NK-92 treated with Interleukin-12 subunit alpha and Interleukin-12 subunit beta, amount 100 ng/mL, for 24 hours (cell line): ENCODE measurements at places on chromosomes 1 and 21.

DNA sequence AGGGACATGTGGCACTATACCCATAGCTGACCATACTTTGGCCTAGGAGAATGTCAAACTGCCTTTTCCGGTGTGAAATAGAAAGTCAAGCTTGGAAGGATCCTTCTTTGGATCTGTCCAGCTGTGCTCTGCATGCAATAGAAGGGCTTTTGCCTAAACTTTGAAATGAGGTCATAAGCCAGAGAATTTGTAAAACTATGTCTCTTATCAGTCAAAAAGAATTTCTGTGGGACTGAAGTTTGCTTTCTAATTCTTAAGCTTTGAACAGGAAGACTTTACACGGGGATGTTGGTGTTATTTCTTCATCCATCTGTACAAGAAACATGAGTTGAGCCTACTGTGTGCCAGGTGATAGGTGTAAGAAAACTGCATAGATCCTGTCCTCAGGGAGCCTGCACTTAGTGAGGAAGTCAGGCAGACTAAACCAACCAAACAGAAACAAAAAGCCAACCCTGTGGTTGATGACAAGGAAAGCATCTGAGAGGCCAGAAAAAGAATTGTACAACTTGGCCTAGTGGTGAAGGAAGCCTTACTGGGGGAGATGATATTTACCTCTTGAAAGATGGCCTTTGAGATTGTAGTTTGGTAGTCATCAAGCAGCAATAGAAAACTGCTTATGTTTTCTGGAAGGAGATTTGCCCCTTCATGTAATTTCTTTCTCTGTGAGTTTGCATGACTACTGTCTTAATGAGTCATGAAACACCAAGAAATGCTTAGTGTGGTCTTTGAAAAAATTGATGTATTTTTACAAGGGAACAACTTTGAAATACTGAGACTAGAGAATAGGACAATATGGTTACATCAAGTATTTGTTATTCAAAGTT lies 24.8 kb downstream of the TGFB2 start:
- no peak for DNase-seq

DNA sequence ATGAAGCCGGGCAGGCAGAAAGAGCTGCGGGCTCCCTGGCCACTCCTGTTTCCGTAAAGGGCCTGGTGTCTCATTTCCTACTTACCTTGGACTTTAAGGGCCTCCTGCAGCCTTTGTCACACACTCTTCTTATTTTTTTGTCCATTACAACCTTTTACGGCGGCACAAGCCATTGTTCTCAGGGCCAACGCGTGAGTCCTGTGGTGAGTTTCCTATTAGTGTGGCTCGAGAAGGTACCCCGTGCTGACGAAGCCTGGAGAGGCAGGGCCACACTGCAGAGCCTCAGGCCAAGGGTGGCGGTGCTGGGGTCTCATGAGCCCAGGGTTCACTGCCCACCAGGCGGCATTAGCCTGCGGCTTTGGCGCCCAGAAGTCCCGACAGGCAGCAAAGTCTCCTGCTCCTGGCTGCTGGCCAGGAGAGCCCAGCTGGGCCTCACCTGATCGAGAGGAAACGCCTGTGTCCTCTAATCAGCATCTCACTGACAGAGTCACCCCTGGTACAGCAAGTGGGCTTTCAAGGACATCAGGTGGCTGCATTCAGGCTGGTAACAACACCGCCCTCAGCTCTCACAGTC lies 62.0 kb downstream of the SIK1 start:
- no peak for DNase-seq

- DNase-seq, result no peak
Observed at GRCh38 chr1:19040010-19040680, 83.7 kb upstream of the IFFO2 start.

GRCh38 chr1:162072740-162073139 lies 3.2 kb downstream of the NOS1AP start:
- no peak for DNase-seq

DNA sequence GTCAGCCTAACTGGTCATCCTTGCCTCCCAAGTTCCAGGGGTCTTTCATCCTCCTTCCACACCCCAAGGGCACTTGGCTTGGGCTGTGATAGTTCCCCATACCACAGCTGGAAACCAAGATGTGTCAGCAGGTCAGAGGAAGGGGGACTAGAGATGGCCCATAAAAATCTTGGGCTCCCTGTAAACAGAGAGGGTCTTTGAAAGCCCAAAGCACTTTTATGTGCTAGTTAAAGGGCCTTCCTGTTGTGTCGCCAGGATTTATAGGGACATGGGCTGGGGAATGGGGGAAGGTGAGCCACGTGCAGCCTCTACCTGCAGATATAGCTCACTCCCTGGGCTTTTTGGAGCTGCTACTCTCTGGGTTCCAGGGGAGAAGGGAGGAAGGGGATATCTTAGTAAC lies 11.9 kb upstream of the UBL4B start:
- DNase-seq, result no peak

GRCh38 chr21:34205811-34206571 lies 132.6 kb downstream of the MRPS6 start:
- no peak for DNase-seq

DNA sequence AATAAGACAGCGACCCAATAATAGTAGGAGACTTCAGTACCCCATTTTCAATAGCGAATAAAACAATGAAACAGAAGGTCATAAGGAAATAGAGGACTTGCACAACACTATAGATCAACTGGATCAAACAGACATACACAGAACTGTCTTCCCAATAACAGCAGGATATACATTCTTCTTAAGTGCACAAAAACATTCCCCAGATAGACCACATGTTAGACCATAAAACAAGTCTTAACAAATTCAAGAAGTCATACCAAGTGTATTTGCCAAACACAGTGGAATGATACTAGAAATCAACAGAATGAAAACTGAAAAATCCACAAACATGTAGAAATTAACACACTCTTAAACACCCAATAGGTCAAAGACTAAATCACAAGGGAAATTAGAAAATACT lies 78.0 kb downstream of the LBR start:
- no peak for DNase-seq

GRCh38 chr1:1199961-1200875 lies 6.2 kb downstream of the TNFRSF18 start:
- no peak for DNase-seq

DNA sequence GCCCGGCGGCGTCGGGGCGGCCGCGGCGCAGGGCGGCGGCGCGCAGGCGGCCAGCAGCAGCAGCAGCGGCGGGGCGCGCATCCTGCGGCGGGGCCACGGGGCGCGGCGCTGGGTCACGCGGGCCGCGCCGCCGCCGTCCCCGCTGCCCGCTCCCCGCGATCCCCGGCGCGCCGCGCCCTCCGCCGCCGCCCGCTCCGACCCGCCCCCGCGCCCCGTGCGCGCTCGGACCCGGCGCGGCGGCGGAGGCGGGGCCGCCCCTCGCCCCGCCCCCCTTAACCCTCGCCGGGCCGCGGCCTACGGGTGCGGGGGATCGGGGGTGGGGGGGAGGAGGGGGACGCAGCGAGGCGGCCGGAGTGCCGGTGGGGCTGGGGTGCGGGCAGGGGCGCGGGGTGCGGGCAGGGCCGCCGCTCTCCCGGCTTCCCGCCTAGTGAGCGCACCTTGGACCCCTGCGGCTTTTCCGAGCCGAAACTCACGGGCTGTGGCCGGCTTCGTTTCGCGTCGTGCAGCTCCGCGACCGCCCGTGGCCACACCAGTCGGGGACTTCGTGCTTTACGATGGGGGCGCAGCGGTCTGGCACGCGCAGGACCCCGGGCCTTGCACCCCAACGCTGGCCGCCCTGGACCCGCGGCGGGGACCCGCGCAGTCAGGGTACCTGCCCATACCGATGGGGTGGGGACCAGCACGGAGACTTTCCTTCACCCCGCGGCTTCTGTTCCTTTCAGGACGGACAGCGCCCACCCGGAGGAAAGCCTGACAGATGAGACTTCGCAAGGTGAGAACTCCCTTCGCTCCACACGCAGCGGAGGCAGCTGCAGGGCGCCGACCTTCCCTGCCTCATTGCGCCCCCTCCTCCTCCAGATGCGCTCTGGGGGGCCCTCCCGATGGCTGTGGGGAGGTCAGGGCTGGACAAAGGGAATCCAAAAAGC lies at the start of gene FNDC10:
FNDC10 (minus strand) TSS at position 201 of the 926 bp plus-strand sequence; CDS start at position 81, 120 bp downstream.
- DNase-seq, result no peak

DNA sequence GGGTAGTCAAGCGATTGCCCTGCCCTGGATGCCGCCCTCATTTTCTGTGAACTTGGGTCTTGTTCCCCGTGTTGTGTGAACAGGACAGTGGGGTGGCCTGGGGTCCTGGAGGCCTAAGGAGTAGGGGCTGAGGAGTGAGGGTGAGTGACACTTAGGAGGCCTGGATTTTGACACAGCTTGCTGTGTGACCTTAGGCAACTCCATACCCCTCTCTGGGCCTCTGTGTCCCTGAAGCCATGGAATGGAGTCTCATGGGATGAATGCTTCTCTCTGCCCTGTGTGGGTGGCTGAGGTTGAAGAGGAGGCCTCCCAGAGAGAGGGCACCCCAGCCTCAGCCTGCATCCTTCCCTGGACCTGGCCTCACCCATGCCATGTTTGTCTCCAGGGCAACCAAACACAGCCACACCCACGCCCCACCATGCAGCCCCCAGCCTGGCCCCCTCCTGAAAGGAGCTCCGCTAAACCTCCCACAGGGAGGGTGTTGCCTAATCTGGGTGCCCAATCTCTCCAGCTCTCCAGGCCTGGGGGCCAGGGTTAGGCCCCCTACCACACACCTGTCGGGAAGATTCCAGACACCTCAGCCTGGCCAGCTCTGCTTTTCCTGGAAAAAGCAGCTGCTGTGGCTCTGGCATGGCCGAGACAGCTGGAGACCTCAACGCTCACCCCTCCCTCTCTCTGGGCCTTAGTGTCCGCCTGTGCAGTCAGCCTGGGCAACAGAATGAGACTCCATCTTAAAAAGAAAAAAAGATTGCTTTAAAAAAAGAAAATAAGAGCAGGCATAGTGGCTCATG lies 9.9 kb downstream of the MYOM3 start:
- DNase-seq, result no peak

GRCh38 chr1:4801192-4801924 lies 146.9 kb downstream of the AJAP1 start:
- DNase-seq, result no peak

DNA sequence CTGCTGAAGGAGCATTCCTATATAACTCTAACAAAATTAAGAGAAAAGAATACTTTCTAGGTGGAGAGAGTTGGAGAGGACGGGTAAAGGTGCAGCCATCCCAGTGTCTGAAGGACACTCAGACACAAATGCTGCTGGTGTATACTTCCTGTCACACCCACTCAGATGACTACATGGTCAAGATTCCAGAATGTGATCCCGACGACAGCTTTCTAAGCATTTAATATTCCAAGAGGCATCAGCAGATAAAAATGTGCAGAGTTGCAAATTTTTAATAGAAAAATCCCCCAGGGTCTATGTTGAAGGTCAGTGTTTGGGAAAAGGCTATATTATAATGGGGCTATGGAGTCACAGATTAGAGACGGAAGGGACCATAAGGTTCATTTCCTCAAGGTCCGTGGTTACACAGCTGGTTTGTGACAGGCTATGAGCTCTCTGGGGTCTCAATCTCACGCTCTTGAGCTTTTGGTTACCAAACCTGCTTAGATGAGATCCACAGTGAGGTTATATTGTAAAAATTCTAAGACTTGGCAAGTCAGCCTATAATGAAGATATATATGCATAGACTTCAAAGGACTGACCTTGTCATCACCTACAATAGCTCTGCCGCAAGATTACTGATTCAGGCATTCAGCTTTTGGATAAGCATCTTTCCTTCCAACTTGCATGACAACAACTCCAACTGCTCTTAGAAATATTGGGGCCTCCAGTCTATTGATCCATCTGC lies 35.1 kb downstream of the ZNF281 start:
- DNase-seq, result no peak

DNA sequence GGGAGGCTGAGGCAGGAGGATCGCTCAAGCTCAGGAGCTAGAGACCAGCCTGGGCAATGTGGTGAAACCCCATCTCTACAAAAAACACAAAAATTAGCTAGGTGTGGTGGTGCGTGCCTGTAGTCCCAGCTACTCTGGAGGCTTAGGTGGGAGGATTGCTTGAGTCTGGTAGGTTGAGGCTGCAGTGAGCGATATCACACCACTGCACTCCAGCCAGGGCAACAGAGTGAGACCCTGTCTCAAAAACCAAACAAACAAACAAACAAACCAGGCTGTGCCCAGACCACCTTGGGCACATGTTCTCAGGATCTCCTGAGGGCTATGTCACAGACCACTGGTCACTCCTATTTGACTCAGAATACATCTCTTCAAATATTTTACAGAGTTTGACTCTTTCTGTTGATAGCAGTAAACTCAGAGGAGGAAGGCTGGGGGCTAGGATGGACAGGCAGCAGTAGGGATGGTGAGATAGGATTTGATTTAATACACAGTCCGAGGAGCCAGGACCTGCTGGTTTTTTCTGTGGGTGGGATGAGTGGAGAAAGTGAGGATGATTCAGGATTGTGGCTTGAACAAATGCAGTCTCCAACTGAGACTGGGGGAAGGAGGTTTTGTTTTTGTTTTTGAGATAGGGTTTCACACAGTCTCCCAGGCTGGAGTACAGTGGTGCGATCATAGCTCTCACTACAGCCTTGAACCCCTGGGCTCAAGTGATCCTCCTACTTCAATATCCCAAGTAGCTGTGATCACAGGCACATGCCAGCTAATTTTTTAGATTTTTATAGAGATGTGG lies 46.5 kb downstream of the OLFML3 start:
- DNase-seq, result no peak

DNA sequence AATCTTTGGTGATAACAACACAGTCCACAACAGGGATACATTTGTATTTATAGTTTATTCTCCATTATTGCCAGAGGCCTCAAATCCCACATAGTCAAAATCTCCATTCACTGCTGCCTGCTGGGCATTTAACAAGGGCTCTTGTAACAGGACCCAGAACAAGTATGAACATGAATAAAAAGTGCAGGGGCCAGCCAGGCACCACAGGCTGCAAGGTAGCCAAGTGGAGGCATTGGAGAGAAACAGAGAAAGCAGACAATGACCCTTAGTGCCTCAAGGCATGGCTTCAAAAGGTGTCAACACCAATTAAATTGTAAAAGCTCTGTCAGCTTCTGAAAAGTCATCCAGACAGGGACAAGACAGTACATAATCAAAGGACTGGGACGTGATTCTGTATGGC lies 116.8 kb downstream of the ATP6V1G3 start:
- DNase-seq, result no peak

- no peak for DNase-seq
Observed at GRCh38 chr1:167734841-167735240, 13.1 kb downstream of the MPZL1 start.

- no peak for DNase-seq
Observed at GRCh38 chr1:151935154-151935553, 25.8 kb upstream of the THEM4 start.

DNA sequence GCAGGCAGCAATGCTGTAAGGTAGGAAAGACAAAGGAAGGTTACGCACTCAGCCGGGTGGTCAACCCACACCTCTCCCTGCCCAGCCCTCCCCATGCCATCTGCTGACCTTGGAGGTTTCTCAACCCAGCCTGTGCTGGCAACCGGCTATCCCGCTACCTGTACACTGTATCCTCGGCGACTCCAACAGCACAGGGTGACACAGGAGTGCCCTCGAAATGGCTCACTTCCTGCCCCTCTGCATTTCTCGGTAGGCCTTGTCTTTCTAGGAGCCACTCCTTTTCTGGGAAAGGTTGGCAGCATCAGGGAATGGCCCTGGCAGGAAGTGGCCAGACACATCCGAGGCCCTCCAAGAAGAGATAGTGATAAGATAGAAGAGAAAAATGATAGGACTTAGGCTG lies 124.0 kb downstream of the PROX1 start:
- no peak for DNase-seq
